ENCODE measurements at places on chromosomes 16 and 17. TPM values are rescaled to one million over a fixed set of nuclear protein-coding genes. Genes with fewer than 3 reads are reported as not detected.

The MYADML2 gene
- total RNA-seq = 7.2 TPM

The SCIMP gene
- 0.74 TPM for total RNA-seq

The DCXR gene
- 219 TPM for total RNA-seq

The LGALS9C gene
- not detected for total RNA-seq

The GLTPD2 gene
- not detected for total RNA-seq

GRCh38 chr17:4195306-4195705 is 52.3 kb downstream of the CYB5D2 start:
- DNase-seq = no peak

DNA sequence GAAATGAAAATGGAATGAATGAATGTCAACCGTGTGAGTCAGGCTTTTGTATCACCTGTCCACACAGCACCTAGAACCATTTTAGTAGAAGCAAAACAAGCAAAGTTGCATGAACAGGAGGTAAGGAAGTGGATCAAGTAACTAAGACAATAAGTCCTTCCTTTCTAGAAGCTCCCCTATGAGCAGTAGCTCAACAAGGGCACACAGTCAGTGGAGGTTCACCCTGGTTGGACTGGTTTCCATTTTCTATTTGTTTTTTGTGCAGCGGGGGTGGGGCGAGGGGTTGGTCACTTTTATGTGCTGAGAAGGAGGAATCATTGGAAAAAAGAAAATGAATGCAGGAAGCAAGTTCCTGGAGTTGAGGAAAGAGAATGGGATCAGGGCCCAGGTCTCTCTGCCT is 4.0 kb upstream of the HSBP1 start:
- no peak for DNase-seq

- DNase-seq = no peak
Observed at GRCh38 chr17:28810437-28810836, 32.2 kb downstream of the FAM222B start.

DNA sequence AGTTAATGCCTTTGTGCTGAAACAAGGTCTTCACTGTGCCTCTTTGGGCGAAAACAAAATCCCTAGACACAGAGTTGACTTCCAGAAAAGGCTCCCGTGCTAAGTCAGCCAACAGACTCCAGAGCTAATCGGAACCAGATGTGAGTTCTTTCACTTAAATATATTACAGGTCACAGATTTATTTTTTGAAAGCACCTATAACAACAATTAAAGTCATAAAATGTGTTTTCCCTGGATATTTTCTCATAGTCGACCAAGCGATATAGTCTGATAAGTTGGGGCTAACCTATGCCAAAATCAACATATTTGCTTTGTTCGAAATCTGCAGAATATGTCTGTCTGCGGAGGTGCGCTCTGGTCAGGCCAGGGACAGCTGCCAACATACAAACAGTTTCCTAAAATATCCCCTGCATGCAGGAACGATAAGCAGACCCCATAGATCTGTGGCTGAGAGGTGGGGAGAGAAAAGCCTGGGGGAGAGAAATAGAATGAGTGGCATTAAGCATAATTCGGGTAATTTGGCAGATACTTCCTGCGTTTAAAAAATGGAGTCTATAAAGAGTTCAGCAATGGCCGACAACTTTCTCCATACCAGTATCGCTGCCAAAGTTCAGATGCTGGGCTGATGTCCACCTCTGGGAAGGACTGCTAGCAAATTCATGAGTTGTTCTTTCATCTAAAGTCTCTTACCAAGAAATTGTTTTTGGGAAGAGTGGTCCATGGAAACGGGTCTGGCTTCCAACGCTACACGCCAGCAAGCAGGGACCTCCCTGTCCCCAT is 50.8 kb upstream of the MYH10 start:
- peak; percentile 31 for DNase-seq

DNA sequence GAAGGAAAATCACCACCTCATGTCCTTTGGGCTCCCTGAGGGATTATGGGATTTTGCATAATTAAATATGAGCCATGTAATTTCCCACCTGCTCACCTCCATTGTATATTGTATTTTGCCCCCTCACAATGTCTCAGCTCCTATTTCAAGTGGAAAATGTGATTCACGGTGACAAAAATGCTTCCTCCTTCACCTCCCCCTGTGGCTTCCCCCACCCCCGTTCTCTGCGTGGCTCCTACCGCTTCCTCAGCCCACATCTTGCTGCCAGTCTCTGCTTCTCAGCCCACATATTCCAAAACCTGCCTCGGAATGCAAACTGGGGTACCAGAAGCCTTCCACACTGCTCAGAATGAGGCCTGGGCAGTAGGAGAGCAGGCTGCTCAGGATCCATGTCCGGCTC is 394.5 kb upstream of the C16orf82 start:
- no peak for DNase-seq

DNA sequence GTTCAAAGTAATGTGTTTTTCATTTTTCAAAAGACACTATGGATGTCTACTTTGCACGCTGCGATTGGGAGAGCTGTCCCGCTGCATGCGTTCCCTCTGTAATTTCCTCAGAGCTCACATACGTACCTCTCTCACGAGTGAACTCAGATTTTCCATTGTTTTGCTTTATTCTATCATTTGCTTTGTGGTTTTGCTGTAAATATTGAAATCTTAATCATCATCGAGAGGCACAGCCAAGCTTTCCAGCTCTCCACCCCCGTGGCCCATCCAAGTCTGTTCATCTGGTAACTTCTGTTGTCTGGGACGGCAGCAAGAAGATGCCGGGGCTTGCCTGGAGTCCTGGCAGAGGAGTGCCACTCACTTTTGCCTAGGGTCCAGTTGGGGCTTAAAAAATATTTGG is 21.1 kb downstream of the TMC6 start:
- peak; percentile 3 for DNase-seq

GRCh38 chr17:16913463-16913862 is 58.5 kb downstream of the TNFRSF13B start:
- DNase-seq = no peak

- DNase-seq = no peak
Observed at GRCh38 chr16:56211435-56211981, 20.2 kb downstream of the GNAO1 start.

All from left ventricle myocardium inferior (tissue), 1 donor.